ENCODE measurements at places on chromosomes 6 and 20.
A peak's percentile ranks its signal among the peaks of the same experiment; 100 is the strongest.

GRCh38 chr6:30769088-30769852, 24.9 kb upstream of the IER3 start:
- DNase-seq: no peak

DNA sequence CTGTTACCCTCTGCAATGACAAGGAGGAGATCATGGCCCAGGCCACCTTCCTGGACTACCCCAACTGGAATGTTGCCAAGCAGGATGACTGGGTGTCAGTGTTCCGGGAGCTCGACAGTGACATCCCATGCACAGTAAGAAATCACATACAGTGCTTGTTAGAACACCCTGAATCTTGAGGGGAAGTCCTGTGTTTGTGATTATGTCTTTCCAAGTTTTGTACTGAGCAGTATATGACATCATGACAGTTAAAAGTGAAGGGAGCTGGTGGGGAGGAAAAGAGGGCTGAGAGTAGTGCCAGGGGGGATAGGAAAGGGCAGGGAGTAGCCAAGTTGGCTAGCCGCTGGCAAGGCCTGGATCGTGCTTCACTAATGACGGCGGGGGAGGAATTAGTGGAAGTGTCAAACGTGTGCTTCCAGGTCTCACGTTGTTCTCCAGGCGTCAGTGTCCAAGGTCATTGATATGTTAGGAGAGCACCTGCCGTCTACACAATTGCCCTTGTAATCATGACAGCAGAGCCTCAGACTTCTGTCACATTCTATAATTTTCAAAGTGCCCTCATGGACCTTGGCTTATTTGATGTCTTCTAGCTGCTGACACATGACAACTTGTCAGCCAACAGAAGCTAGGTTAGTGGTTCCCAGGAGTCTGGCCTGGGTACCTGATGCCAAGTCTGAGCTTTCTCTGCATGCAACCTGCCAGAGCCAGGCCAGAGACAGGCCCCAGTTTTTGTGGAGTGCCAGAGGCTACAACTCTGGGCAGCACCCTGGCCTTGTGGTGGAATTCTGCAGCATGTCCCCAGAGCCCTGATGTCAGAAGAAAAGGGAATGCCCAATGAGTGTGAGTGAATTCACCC, 18.8 kb downstream of the CFAP61 start:
- no peak for DNase-seq

DNA sequence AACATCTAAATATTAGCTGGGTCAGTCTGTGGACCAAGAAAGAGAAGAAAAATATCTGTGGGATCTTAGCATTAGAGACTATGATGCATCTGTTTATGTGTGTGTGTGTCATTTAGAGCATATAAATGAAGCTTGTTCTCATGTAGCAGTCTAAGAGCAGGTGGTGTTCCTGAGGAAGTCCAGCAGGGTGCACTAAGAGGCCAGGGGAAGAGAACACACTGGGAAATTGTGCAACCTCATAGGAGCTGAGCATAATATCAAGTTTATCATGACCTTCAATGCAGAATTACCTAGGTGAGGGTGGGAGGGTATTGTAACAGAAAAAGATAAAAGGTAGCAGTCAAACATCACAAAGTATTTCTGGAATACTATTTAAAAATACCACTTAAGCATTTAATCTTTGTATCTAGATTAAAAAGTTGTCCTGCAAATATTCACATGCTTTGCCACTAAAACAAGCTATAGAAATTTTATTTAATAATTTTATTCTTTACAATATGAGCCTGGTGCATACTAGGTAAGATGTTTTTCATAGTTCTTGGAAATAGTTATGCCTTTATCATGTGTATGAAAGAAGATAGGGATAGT, 80.5 kb downstream of the SMPDL3A start:
- peak; percentile 72 for DNase-seq

DNA sequence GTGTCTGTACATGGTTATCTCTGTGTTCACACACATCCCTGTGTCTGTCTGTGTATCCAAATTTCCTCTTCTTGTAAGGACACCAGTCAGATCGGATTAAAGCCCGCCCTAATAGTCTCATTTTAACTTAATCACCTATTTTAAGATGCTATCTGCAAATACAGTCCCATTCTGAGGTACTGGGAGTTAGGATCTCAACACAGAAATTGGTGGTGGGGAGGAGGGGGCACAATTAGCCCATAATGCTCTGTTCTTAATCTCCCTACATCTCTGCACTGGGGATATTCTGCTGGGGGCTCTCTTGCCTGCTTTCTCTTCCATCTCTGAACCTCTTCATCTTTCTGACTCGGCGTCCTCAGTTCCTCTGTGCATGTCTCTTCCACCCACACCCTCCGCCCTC, 320.7 kb downstream of the CDC5L start:
- no peak for DNase-seq

DNA sequence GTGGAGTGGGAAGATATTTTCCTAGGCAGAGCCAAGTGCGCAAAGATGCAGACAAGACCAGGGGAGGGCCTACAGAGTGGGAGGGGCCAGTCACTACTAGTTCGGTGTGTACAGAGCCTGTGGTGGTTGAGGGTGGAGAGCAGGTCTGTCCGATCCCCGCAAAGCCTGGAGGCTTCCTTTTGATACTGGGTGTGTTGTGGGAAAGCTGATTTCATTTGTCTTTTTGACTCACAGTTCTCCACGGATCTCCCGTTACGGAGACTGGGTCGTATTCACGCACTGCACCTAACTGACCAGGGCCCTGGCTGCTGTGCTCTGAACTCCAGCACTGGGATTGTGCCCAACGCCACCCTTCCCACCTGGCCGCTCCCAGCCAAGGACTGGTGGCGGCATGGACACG, 1.4 kb upstream of the TIAM2 start:
- DNase-seq: no peak

GRCh38 chr6:49052901-49053300, 410.2 kb downstream of the MMUT start:
- DNase-seq: no peak

- peak; percentile 92 for DNase-seq
Measured at GRCh38 chr6:134267917-134268361, 50.0 kb downstream of the SGK1 start.

- DNase-seq: no peak
Measured at GRCh38 chr6:6461138-6461537, 127.4 kb upstream of the LY86 start.

- DNase-seq: no peak
Measured at GRCh38 chr6:5270093-5270680, 8.9 kb downstream of the FARS2 start.
